ENCODE measurements at places on chromosomes 6 and 20. TPM values are rescaled to one million over a fixed set of nuclear protein-coding genes. Genes with fewer than 3 reads are reported as not detected.

DNA sequence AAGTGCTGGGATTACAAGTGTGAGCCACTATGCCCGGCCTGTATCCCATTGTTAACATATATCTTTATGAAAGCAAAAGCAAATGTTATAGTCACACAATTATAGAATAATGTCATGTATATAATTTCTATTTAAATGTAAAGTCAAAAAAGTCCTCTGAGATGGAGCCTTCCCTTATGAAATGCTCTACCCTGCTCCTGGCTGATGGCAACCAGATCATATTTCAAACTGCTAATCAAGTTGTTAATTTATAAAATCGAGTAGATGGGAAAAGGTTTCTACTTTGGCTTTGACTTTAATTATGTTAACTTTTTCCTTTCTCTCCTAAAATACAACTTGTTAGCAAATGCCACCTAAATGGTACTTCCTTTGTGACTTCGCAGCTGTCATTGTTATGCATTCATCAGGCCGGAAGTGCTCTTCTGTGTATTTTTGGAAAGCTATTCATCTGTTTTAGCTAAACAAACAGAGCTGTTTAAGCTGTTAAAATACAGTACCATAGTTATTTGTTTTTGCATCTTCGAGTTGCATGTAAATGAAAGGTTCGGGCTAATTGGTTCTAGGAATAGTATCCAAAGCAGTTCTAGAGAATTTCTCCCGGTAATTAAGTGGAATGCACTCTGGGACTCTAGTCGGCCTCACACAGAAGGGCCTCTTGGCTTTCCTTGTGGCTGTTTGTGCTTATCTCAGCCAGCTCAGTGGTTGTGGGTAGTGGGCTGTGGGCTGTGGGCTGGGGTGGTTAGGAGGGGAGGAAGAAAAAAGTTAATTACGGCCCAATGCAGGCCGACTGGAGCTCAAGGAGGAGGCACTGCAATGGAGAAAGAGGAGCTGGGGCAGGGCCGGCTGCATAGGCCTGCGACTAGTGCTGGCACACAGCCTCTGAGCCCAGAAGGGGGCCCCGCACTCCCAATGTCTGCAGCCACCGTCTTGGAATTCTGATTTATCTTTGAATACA is 34.8 kb downstream of the SLC35D3 start:
- H3K36me3 ChIP-seq, result no peaks in the 10 kb centered on the region
- H3K4me1 ChIP-seq, result peaks cover 5% of the 10 kb centered on the region
- DNase-seq, result peak; percentile 41

Gene PLG
- not detected for total RNA-seq

GRCh38 chr6:7051780-7052442 is 55.9 kb upstream of the RREB1 start:
- no peaks in the 10 kb centered on the region for H3K27me3 ChIP-seq
- no peaks in the 10 kb centered on the region for H3K36me3 ChIP-seq
- peak overlapping the region; percentile 68 for H3K4me3 ChIP-seq

Gene TRIM15
- not detected for total RNA-seq

Gene TBC1D22B
- total RNA-seq, result 6.4 TPM

DNA sequence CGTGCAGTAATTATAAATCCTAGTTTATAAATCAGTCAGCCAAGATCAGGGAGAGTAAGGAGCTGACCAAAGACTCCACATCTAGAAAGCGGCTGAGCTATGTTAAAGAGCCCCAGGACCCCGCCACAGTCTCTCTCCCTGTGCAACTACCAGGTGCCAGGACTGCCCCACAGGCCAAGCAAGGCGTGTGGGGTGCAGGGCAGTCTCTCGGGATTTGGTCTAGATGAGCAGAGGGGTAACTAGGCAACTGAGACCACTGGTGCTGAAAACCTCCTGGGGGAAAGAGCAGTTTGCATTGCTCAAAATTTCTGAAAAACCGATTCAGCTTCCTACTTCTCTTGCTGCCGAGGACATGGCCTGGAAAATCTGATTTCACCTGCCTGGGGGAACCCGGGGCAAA is 10.4 kb downstream of the PMEPA1 start:
- H3K27me3 ChIP-seq, result no peaks in the 10 kb centered on the region
- H3K4me1 ChIP-seq, result peaks cover 41% of the 10 kb centered on the region
- H3K4me3 ChIP-seq, result no peak overlapping the region
- no peak overlapping the region for H3K27ac ChIP-seq
- H3K36me3 ChIP-seq, result no peaks in the 10 kb centered on the region

Gene ZNF322
- total RNA-seq, result 9.7 TPM

GRCh38 chr20:57394121-57395082 is 3.2 kb downstream of the RBM38 start:
- DNase-seq, result no peak
- peaks cover 35% of the 10 kb centered on the region for H3K36me3 ChIP-seq
- no peak overlapping the region for H3K4me3 ChIP-seq
- no peaks in the 10 kb centered on the region for H3K27me3 ChIP-seq
- peaks cover 89% of the 10 kb centered on the region for H3K4me1 ChIP-seq

DNA sequence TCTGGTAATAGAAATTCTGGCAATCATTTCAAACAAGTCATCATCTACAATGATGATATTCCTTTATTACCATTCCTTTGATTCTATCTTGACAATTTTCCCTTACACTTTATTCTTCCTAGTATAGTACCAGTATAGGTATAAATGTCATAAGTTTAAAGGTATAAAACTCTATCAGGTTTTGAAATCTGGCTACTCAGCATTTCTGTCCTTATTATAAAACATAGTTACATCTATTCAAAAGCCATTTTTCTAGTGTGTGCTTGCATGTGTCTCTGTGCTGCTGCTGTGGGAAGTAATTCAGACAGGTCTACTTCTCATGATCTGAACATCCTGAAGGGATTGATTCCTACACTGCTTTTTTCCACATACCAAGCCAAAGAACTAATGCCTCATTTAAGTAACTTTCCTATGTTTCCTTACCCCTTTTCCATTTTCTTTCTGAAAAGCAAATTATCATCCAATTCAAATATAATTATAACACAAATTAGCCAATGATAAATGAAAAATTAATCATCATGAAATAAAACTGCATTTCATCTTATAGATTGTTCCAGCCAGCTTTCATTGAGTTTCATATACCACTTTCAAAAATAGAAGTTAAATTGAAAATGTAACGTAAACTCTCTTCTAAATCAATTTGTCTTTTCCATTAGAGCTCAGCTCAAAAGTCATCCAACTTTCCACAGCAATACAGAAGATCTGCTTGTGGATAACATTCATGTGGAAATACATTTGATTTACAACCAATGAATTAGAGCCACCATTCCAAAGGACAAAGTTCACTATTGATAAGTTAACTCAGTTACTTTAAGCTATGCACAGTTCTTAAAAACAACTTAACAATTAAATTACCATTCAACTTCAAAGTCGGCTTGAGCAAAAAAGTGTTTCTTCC is 35.9 kb downstream of the COL12A1 start:
- DNase-seq, result no peak
- H3K4me3 ChIP-seq, result no peak overlapping the region
- H3K27me3 ChIP-seq, result no peaks in the 10 kb centered on the region
- H3K4me1 ChIP-seq, result no peaks in the 10 kb centered on the region
- H3K27ac ChIP-seq, result no peak overlapping the region
- H3K36me3 ChIP-seq, result no peaks in the 10 kb centered on the region

DNA sequence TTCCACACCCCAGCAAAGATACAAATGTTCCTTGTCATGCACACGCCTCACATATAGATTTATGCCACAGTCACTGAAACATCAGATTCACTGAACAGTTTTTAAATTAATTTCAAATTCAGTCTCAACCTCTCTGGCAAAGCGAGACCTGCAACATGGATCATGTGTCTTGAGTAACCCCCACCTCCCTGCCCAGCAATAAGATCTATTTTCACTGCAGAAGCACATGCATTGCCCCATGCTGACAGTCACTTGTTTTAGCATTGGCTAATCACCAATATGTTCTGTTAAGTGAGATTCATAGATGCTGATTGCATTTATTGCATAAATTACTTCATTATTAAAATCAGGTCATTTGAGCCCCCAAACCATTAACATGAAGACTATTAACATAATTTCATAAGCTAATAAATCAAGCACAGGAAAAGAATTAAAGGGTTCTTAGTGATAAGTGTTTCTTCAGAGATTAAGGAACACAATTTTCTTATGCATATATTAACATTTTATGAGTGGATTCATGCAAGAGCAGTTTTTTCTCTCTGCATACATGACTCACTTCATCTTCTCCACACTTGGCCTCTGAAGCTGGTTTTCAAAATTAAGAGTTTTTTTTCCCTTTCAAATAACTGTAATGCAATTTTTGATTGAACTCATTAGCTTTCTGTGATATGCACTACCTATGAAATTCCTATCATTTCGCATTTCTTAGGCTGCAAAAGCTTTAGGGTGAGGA is 173.2 kb upstream of the SOX4 start:
- DNase-seq, result no peak
- no peak overlapping the region for H3K4me3 ChIP-seq
- no peaks in the 10 kb centered on the region for H3K4me1 ChIP-seq
- no peaks in the 10 kb centered on the region for H3K36me3 ChIP-seq
- H3K27me3 ChIP-seq, result no peaks in the 10 kb centered on the region

Gene SLC4A11
- total RNA-seq, result not detected

- H3K27me3 ChIP-seq, result no peaks in the 10 kb centered on the region
- no peak for DNase-seq
- no peak overlapping the region for H3K27ac ChIP-seq
- no peak overlapping the region for H3K4me3 ChIP-seq
- no peaks in the 10 kb centered on the region for H3K4me1 ChIP-seq
- H3K36me3 ChIP-seq, result no peaks in the 10 kb centered on the region
Measured at GRCh38 chr6:119559586-119559985, 210.0 kb upstream of the MAN1A1 start.

GRCh38 chr6:155454471-155454870 is 1.2 kb downstream of the NOX3 start:
- no peak overlapping the region for H3K27ac ChIP-seq
- H3K4me1 ChIP-seq, result no peaks in the 10 kb centered on the region
- no peaks in the 10 kb centered on the region for H3K27me3 ChIP-seq
- H3K4me3 ChIP-seq, result no peak overlapping the region
- DNase-seq, result no peak
- H3K36me3 ChIP-seq, result no peaks in the 10 kb centered on the region

Gene PGC
- total RNA-seq, result 101 TPM

- no peaks in the 10 kb centered on the region for H3K27me3 ChIP-seq
- DNase-seq, result no peak
- H3K36me3 ChIP-seq, result no peaks in the 10 kb centered on the region
- no peaks in the 10 kb centered on the region for H3K4me1 ChIP-seq
- H3K27ac ChIP-seq, result no peak overlapping the region
- no peak overlapping the region for H3K4me3 ChIP-seq
Measured at GRCh38 chr6:68727699-68728098, 92.6 kb downstream of the ADGRB3 start.

DNA sequence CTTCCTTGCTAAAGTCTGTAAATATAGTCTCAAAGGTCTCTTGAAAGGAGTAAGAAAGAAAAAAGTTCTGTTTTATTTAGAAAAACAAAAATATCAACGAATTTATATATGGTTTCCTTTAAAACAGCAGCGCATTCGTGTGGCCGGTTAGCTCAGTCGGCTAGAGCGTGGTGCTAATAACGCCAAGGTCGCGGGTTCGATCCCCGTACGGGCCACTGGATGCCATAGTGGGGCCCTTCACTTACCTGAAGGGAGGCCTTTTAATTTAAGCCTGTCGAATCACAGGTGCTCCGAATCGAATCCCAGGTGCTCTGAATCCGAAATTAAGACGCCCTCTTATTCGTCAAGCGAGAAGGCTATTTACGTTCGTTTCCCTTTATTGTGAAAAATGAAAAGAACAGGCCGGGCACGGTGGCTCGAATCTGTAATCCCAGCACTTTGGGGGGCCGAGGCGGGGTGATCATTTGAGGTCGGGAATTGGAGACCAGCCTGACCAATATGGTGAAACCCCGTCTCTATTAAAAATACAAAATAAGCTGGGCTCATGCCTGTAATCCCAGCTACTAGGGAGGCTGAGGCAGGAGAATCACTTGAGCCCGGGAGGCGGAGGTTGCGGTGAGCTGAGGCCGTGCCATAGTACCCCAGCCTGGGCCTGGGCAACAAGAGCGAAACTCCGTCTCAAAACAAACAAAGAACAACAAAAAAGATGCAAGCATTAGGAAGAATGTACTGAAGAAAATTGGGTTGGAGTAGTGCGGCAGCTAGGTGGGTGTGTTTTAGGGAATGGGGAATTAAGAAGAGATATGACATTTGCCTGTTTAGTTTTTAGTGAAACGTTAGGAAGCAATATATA is 195.8 kb upstream of the ZNF184 start:
- H3K4me3 ChIP-seq, result peak overlapping the region; percentile 5
- DNase-seq, result no peak
- H3K36me3 ChIP-seq, result no peaks in the 10 kb centered on the region
- peaks cover 11% of the 10 kb centered on the region for H3K27me3 ChIP-seq
- peaks cover 4% of the 10 kb centered on the region for H3K4me1 ChIP-seq
- H3K27ac ChIP-seq, result no peak overlapping the region

DNA sequence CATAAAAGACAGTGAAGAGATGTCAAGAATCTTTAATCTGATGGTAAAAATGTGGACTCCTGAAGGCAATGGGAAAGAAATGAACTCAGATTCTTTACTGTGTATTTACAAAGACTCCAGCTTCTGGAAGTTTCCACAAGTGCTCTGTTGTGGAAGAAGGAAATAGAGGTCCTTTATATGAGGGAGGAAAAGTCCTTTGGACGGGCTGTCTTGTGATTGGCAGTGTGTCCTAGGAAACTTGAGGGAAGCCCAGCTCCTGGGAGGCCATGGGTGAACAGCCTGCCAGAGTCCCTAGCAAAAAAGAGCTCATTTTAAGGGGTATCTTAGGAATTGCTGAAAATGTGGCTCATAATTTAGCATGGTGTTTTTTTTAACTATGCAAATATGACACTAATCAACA is 92.0 kb downstream of the RNASET2 start:
- H3K4me1 ChIP-seq, result peaks cover 21% of the 10 kb centered on the region
- no peak for DNase-seq
- no peak overlapping the region for H3K4me3 ChIP-seq
- no peaks in the 10 kb centered on the region for H3K36me3 ChIP-seq
- no peak overlapping the region for H3K27ac ChIP-seq
- H3K27me3 ChIP-seq, result no peaks in the 10 kb centered on the region

DNA sequence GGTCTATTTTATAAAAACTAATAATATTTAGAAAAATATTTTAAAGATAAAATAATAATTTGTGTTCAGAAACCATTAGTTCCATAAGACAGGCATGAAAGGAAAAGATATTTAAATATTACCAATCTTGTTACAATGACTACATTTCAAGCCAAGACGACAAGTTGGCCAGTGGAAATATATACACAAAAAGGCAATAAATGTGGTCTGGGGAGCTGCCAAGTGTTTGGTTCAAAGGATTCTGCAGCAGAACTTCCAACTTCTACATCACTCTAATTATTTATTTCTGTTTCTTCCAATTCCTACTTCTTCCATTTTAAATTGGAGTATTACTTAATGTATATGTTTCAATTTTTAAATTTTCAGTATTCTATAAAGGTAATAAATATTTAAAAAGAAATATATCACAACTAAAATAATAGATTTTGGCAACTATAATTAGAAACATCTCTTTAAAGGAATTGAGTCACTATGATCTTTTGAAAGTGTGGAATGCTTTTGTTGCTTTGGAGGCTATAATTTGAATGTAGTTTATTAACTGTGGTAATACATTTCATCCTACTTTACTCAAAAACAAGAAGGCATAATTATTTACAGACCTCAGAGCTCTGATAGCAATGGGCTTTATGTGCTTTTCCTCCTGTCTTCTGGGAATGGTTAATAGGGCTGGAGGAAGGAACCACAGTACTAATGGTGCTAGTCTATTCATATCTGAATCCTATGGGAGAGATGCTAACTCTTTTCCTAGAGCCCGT is 129.7 kb upstream of the FAM184A start:
- no peak for DNase-seq
- H3K36me3 ChIP-seq, result peaks cover 15% of the 10 kb centered on the region
- no peak overlapping the region for H3K27ac ChIP-seq
- no peak overlapping the region for H3K4me3 ChIP-seq
